ENCODE measurements at places on chromosomes 3 and 15.
A peak's percentile ranks its signal among the peaks of the same experiment; 100 is the strongest.

- no peak for DNase-seq
Measured at GRCh38 chr3:32372213-32372490, 19.5 kb upstream of the CMTM7 start.

- DNase-seq, result no peak
Measured at GRCh38 chr3:140199743-140200142, 264.8 kb downstream of the CLSTN2 start.

DNA sequence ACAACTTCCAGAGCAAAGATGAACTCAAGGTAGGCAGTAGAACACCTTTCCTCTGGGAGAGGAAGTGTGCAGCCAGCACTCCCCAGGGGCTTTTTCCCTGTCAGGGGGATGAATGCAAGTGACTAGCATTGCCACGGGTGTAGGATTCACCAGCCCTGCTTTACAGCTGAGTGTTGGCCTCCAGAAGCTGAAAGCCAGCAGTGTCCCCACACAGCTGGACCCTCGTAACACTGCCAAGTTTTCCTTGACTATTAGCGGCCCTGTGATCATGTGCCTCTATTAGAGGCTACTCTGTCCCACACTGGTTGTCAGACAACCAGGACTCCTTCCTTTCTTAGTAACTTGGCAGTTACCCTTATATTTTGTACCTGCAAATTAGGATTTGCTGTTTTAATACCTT lies 104.9 kb upstream of the MANF start:
- no peak for DNase-seq

GRCh38 chr3:138434276-138434874 lies at the start of gene ESYT3:
ESYT3 (plus strand) TSS chr3:138434616; CDS start chr3:138434799, 183 bp downstream.
- peak; percentile 97 for DNase-seq

- DNase-seq, result no peak
Measured at GRCh38 chr3:108742929-108743328, 14.3 kb downstream of the RETNLB start.

- no peak for DNase-seq
Measured at GRCh38 chr3:79902151-79902550, 134.4 kb upstream of the ROBO1 start.

DNA sequence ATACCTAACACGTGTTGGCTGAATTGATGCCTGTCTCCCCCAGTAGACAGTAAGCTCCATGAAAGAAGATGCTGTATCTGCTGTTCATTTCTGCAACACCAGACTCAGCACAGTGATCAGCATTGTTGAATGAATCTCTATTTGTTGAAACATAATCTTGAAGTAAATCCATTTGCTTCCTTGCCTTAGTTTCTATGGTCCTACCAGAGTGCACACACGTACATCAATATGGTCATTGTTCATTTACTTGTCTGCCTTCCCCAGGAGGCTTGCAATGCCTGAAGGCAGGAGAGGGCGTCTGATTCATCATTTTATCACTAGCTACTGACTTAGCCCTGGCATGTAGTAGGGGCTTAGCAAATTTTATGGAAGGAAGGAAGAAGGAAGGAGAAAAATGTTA lies 19.2 kb downstream of the RBP2 start:
- DNase-seq, result no peak

- DNase-seq, result no peak
Measured at GRCh38 chr3:183697123-183697609, 431 bp upstream of the YEATS2 start.

- peak; percentile 20 for DNase-seq
Measured at GRCh38 chr3:161925749-161926360, 429.2 kb downstream of the OTOL1 start.

DNA sequence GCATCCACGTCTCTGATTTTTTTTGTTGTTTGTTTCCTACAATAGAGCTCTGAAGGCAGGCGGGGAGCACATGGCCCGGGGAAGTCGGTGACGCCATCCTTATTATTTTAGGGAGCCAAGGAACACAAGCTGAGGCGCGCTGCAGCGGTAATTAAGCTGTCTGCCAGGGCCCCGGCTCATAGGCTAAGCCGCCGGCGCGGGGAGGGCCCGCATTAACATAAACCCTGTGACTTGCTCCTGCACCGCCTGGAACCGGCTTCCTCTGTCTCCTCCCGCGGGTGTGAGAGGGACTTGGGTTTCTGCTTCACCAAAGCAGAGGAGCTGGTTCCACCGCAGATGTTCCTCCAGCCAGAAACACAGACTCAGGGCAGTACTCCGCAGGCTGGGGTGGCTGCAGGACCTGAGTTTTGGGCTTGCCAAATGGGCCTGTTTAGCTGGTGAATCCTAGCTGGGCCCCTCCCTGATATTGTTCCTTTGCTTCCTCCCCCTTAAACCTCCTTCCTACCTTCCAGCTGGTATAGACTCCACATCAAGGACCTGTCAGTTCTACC lies 25.3 kb downstream of the ANP32A start:
- no peak for DNase-seq

DNA sequence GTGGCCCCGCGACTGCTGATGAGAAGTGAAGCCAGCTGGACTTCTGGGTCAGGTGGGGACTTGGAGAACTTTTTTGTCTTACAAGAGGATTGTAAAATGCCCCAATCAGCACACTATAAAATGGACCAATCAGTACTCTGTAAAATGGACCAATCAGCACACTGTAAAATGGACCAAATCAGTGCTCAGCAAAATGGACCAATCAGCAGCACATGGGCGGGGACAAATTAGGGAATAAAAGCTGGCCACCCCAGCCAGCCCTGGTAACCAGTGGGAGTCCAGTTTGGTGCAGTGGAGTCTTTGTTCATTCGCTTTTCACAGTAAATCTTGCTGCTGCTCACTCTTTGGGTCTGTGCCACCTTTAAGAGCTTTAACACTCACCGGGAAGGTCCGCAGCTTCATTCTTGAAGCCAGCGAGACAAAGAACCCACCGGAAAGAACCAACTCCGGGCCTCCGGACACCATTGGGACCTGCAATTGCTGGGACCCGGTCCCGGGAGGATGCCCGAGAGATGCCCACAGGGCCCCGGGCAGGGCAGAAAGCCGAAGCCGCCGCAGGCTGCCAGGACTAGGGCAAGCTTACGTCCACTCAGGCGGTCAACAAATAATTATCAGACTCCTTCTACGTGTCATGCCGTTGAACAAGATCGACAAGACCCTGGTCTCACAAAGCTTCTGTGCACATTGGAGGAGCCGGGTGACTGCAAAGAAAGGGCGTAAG lies 8.3 kb upstream of the NR2E3 start:
- no peak for DNase-seq

GRCh38 chr3:195760345-195761122 lies 39.8 kb downstream of the MUC20 start:
- no peak for DNase-seq

DNA sequence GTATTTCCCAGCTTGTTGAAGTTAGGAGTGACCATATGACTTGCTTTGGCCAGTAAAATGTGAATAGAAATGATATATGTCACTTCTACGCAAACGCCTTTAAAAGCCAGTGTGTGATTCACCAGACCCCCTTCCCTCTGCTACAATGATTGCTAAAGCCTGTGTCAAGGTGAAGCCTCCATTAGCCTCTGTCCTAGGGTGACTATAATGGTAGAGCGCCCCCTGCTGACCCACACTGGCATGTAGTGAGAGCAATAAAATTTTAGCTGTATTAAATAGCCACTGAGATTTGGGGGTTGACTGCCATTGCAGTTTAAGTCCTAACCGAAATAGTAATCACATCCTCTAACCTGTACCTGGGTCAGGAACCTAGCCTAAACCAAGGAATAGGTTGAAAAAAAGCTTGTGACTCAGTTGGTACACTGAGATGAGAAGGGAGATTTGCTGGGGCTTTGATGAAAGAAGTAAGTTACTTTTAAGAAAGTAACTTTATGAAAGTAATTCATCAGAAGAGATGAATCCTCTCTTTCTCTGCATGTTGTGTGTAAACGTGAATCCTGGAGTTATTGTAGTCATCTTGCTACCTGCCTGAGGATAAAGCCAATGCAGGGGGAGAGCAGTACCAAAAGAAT lies 52.6 kb downstream of the GTF2E1 start:
- DNase-seq, result peak; percentile 42

- no peak for DNase-seq
Measured at GRCh38 chr3:159482241-159482993, 506.2 kb upstream of the IL12A start.

DNA sequence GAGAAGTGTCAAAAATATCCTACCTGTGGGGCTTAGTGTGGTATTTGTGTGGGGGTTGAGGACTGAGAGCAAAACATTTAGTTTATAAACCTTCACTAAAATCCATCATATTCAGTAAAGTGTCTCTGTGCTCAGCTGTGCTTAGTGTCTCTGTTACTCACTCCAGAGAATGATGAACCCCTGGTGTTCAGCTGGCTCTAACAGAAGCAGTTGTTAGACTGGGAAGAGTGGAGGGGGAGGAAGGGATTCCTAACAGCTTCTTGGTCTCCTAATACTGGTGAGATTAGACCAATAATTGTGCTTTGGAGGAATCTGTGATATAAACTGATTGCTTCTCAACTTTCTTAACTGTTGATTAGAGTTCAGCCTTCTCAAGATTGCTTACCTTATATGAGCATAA lies 1123.5 kb downstream of the ROBO2 start:
- DNase-seq, result no peak

DNA sequence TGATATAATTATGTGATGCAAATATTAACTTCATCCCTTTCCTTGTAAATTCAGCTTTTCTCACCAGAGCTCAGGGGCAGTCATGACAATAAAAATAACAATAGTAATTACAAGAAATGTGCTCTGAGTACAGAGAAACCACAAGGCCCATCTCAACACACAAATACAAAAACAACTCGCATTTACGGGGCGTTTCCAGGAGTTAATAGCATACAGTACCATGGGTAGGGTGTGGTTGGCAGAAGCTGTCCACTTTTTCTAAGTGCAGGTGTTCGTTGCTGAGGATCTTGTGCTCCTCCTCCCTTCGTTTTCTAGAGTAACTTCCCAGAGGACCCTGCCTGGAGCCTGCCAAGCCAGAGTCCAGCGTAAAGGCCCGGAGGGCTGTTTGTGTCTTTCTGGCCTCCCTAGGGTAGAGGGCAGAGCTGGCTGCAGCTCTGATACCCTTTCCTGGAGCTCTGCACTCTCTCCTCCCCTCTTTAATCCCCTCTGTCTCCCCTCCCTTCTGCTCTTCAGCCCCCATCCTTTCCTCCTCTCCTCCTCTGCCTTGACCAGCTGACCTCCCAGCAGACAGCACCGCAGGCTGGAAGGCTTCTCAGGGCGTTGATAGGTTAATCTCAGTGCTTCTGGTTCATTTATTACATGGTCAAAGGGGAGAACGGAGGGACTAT lies 11.4 kb downstream of the SEMA3G start:
- DNase-seq, result no peak

GRCh38 chr3:40073310-40074007 lies 236.0 kb upstream of the EIF1B start:
- DNase-seq, result no peak

DNA sequence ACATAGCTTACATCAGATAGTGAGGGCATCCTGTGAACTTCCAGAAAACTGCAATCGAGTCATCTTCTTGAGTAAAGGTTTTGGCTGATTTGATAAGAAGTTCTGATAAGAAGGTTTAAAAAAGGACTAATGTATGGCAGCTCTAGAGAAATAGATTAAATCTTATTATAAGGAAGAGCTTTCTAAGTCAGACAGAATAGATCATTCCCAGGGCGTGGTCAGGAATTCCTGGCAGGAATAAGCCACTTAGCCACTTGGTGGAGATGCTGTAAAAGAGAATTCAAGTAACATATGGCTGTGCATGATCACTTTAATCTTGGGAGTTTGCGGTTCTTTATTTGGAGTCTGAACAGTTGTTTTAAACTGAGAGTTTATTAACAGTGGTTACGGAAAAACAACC lies 17.4 kb downstream of the PGBD4 start:
- DNase-seq, result no peak

DNA sequence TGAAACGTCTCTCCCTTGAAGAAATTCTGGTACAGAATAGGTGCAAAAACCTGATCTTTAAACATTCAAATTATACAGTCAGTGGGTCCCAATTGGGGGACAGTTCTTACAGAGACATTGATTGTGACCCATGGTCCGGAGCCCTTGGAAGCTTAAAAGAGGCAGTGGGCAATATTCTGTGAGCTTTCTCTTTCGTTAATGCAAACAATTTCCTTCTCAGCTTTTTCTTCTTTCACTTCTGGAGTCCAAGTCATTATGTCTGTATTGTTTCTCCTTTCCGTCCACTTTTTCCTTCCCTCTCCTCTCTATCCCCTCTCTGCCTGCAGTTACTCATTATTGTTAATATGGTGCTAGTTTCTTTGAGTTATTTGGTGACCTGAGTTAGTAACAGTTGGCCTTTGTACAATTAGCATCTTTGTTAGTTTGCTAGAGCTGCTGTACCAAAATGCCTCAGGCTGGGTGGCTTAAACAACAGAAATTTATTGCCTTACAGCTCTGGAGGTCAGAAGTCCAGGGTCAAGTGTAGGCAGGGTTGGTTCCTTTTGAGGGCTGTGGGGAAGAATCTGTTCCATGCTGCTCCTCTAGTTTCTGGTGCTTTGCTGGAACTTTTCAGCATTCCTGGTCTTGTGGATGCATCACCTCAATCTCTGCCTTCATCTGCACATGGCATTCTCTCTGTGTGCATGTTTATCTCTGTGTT lies 102.6 kb downstream of the GMPS start:
- no peak for DNase-seq

DNA sequence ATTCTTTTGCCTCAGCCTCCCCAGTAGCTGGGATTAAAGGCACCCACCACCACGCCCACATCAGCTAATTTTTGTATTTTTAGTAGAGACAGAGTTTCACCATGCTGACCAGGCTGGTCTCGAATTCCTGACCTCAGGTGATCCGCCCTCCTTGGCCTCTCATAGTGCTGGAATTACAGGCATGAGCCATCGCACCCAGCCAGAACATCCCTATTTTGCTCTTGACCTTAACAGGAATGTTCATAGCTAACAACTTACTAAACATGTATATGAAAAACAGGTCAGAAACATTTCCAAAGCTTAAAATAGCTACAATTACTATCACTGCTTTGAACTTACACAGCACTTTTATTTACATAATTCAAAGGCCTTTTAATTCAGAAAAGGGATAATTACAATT lies 33.7 kb downstream of the UQCC5 start:
- DNase-seq, result no peak

GRCh38 chr3:3081381-3082233 lies 28.6 kb downstream of the IL5RA start:
- DNase-seq, result no peak

GRCh38 chr3:121592856-121593702 lies at the start of gene FBXO40:
FBXO40 (plus strand) TSS chr3:121593379; CDS start chr3:121620576, 27,197 bp downstream.
- peak; percentile 84 for DNase-seq

DNA sequence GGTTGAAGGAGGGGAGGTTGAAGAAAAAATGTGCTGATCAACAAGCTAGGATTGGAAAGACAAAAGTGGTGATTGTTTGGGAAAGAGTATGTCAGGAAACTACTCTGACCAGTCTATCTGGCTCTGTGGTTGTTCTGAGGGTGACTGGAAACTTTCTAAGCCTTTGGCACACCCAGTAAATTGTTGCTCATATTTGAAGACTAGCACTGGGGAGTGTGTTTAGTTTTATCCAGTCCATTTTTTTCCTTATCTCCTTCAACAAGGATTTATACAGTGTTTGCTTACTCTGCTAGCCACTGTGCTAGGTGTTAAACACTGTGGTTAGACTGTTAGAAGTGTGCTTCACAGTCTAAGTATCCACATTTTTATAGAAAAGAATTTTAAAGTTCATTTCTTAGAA lies 28.8 kb downstream of the PPM1L start:
- peak; percentile 39 for DNase-seq

Measured in DMS53 (cell line).